T-cell (primary cell): ENCODE measurements at places on chromosomes 4 and X.
A peak's percentile ranks its signal among the peaks of the same experiment; 100 is the strongest.

DNA sequence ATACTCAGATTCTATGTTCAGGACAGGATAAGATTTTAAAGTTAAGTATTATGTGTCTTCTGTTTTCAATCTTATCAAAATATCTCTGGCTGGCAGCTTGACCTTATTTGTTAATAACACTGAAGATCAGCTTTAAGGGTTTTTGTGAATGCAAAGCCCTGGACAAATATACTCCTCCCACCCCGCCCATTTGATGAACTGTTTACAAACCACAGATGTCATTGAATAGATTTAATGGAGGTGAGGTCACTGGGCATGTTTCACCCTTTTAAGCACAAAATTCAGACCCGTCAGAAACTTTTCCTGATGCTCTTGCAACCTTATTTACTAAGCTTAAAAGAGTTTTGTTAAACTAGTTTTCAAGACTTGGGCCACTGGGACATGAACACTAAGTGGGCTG is 10.1 kb upstream of the CXCL8 start:
- no peak overlapping the region for H3K27ac ChIP-seq
- no peak for DNase-seq
- H3K4me3 ChIP-seq, result no peak overlapping the region
- H3K36me3 ChIP-seq, result no peaks in the 10 kb centered on the region

- H3K27ac ChIP-seq, result no peak within 1 kb of the TSS
- DNase-seq, result no peak
- H3K27me3 ChIP-seq, result peaks cover 21% of the 10 kb centered on the region
- H3K4me3 ChIP-seq, result peak within 1 kb of the TSS; percentile 19
Measured at GRCh38 chr4:72568959-72569718, at the start of gene ADAMTS3. ADAMTS3 (minus strand) TSS chr4:72569221; CDS start chr4:72568762, 459 bp downstream.

- H3K4me1 ChIP-seq, result no peaks in the 10 kb centered on the region
- H3K4me3 ChIP-seq, result peak overlapping the region; percentile 53
- peak overlapping the region; percentile 41 for H3K27ac ChIP-seq
- H3K36me3 ChIP-seq, result no peaks in the 10 kb centered on the region
- peak; percentile 39 for DNase-seq
- no peaks in the 10 kb centered on the region for H3K27me3 ChIP-seq
Measured at GRCh38 chrX:150897421-150898320, 797 bp downstream of the CD99L2 start.

GRCh38 chr4:15893962-15894361 is 44.6 kb downstream of the FGFBP1 start:
- H3K27me3 ChIP-seq, result peaks cover 2% of the 10 kb centered on the region
- H3K36me3 ChIP-seq, result no peaks in the 10 kb centered on the region
- H3K4me3 ChIP-seq, result no peak overlapping the region
- no peaks in the 10 kb centered on the region for H3K4me1 ChIP-seq
- no peak for DNase-seq

- H3K4me1 ChIP-seq, result no peaks in the 10 kb centered on the region
- no peaks in the 10 kb centered on the region for H3K36me3 ChIP-seq
- no peaks in the 10 kb centered on the region for H3K27me3 ChIP-seq
- H3K27ac ChIP-seq, result no peak overlapping the region
Measured at GRCh38 chrX:111483135-111483534, 28.3 kb upstream of the SERTM2 start.

DNA sequence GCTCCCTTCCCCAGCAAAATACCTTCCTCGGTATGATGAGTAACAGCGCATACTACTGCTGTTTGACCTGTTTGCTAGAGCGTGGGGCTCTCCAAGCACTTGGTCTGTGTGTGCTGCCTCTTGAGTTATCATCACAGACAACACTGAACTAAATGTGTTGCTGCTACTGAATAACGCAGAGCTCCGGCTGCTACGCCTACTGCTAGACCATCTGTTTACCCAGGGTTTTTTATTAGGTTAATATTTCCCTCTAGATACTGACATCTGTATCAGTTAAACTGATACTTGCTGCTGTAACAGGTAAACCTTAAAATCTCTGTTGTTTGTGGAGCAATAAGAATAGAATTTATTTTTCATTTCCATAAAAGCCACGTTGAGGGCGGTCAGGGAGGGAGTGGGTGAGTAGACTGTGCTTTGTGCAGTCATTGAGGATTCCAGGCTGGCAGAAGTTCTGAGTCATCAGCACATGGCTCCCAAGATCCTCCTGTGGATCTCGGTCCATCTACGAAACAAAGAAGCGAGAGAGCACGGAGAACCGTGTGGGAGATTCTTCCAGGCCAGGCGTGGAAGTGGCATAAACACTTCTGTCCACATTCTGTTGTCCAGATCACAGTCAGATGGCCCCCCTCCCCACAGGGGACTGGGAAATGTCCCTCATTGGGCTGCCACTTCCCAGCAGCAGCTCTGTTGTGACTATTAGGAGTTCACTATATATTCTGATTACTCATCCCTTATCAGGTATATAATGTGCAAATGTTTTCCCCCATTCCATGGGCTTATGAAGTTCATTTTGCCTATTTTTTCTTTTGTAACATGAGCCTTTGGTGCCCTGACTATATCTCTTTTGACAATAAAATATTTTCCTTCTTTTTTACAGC is 14.1 kb downstream of the GRK4 start:
- H3K27me3 ChIP-seq, result peaks cover 4% of the 10 kb centered on the region
- H3K4me3 ChIP-seq, result no peak overlapping the region
- no peak overlapping the region for H3K27ac ChIP-seq
- H3K4me1 ChIP-seq, result no peaks in the 10 kb centered on the region
- H3K36me3 ChIP-seq, result no peaks in the 10 kb centered on the region

DNA sequence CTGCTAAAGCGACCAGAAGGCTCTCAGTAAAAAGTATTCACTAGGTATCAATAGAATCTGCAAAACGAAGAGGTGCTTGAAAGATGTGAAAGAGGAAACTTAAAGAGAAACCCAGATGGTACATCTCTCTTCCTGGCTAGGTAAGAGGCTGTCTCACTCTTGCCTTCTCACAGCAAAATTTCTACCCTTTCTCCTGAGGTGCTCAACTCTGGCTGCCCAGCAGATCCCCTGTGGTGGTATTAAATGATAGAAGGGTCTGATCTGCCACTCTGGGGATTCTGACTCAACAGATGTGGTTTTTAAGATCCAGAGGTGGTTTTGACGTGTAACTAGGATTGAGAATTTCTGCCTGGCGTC is 14.9 kb upstream of the TSPAN5 start:
- DNase-seq, result no peak
- no peaks in the 10 kb centered on the region for H3K27me3 ChIP-seq
- no peak overlapping the region for H3K4me3 ChIP-seq
- H3K4me1 ChIP-seq, result no peaks in the 10 kb centered on the region
- no peaks in the 10 kb centered on the region for H3K36me3 ChIP-seq

- H3K27me3 ChIP-seq, result no peaks in the 10 kb centered on the region
- H3K4me3 ChIP-seq, result no peak overlapping the region
- no peaks in the 10 kb centered on the region for H3K4me1 ChIP-seq
Measured at GRCh38 chr4:31104043-31104442, 383.9 kb downstream of the PCDH7 start.

- H3K27me3 ChIP-seq, result no peaks in the 10 kb centered on the region
- no peak for DNase-seq
- H3K4me1 ChIP-seq, result no peaks in the 10 kb centered on the region
- no peak overlapping the region for H3K4me3 ChIP-seq
- H3K27ac ChIP-seq, result no peak overlapping the region
Measured at GRCh38 chrX:120794525-120794975, 81.1 kb downstream of the CT47B1 start.

DNA sequence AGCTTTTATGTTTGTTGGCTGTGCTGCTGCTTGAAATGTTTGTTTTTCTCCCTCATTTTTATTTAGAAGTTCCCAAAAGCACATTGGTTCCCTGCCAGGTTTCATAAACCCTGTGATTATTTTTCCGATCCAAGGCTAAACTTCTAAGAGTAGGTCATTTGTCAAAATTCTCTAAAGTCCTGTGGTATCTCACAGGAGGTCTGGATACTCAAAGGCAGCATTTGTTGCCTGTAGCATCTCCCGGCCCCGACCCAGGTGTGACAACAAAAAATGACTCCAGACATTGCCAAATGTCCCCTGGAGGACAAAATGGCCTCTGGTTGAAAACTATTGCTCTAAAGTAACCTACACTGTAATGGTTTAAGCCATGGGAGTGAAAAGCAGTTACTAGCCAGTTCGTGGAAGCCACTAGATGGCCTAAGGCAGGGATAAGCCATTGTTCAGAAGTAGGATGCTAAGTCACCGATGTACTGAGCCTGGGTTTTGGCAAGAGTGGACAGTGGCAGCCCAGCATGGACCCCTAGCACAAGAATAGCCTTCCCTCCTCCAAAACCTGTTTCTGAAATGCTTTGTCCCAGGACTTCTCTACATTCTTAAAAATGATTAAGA is 256.1 kb downstream of the THOC2 start:
- no peak overlapping the region for H3K4me3 ChIP-seq
- no peaks in the 10 kb centered on the region for H3K36me3 ChIP-seq
- no peaks in the 10 kb centered on the region for H3K4me1 ChIP-seq
- H3K27me3 ChIP-seq, result no peaks in the 10 kb centered on the region
- no peak overlapping the region for H3K27ac ChIP-seq
- no peak for DNase-seq

- H3K36me3 ChIP-seq, result no peaks in the 10 kb centered on the region
- no peak within 1 kb of the TSS for H3K27ac ChIP-seq
- H3K27me3 ChIP-seq, result no peaks in the 10 kb centered on the region
Measured at GRCh38 chrX:154295664-154296310, at the start of gene TKTL1. TKTL1 (plus strand) TSS chrX:154295795; CDS start chrX:154295860, 65 bp downstream.

GRCh38 chr4:185209031-185209851 is at the start of gene SNX25:
SNX25 (plus strand) TSS chr4:185209598; CDS start chr4:185209827, 229 bp downstream.
- peak within 1 kb of the TSS; percentile 61 for H3K4me3 ChIP-seq
- H3K4me1 ChIP-seq, result peaks cover 16% of the 10 kb centered on the region
- no peaks in the 10 kb centered on the region for H3K27me3 ChIP-seq
- peak; percentile 72 for DNase-seq
- peak within 1 kb of the TSS; percentile 35 for H3K27ac ChIP-seq
- no peaks in the 10 kb centered on the region for H3K36me3 ChIP-seq

DNA sequence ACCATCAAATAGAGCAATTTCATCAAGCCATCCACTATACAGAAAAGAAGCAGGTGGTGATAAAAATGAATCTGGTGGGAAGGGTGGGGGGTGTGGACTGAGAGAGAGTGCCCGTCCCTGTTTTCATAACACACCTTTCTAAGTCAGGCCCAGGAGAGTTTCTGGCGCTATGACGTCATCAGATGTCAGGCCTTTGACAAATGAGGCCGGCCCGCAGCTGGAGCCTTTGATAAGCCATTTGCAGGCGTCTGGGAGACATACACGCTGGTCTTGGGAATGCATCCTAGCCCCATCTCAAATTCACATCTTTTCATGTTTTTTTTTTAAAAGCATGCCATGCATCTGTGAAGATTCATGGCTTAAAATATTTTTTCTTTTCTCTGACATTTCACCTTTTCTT is 404.5 kb downstream of the BCOR start:
- no peak overlapping the region for H3K4me3 ChIP-seq
- H3K27ac ChIP-seq, result no peak overlapping the region
- DNase-seq, result no peak
- no peaks in the 10 kb centered on the region for H3K27me3 ChIP-seq
- no peaks in the 10 kb centered on the region for H3K36me3 ChIP-seq

GRCh38 chr4:1061056-1061700 is 49.8 kb downstream of the FGFRL1 start:
- H3K4me3 ChIP-seq, result no peak overlapping the region
- no peaks in the 10 kb centered on the region for H3K4me1 ChIP-seq
- no peak overlapping the region for H3K27ac ChIP-seq

DNA sequence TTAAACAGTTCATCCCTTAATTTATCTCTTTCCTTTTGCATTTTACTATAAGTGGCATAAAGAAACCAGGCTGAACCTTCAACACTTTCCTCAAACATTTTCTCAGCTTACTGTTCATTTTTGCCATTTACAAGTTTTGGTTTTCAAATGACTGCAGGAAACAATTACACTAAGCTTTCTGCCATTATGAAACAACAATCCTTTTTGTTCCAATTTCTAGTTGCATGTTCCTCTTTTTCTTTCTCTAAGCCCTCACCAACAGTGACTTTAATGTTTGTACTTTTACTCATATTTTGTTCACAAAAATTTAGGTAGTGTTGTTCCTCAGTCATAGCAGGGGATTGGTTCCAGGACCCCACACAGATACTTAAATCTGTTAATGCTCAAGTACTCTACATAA is 1526.1 kb downstream of the STIM2 start:
- no peak overlapping the region for H3K4me3 ChIP-seq
- no peak for DNase-seq
- no peaks in the 10 kb centered on the region for H3K27me3 ChIP-seq
- no peak overlapping the region for H3K27ac ChIP-seq
- no peaks in the 10 kb centered on the region for H3K4me1 ChIP-seq
- no peaks in the 10 kb centered on the region for H3K36me3 ChIP-seq

- no peak overlapping the region for H3K4me3 ChIP-seq
- no peaks in the 10 kb centered on the region for H3K4me1 ChIP-seq
- H3K27ac ChIP-seq, result no peak overlapping the region
- DNase-seq, result no peak
- H3K27me3 ChIP-seq, result no peaks in the 10 kb centered on the region
Measured at GRCh38 chr4:35644591-35644990, 599.7 kb downstream of the ARAP2 start.

DNA sequence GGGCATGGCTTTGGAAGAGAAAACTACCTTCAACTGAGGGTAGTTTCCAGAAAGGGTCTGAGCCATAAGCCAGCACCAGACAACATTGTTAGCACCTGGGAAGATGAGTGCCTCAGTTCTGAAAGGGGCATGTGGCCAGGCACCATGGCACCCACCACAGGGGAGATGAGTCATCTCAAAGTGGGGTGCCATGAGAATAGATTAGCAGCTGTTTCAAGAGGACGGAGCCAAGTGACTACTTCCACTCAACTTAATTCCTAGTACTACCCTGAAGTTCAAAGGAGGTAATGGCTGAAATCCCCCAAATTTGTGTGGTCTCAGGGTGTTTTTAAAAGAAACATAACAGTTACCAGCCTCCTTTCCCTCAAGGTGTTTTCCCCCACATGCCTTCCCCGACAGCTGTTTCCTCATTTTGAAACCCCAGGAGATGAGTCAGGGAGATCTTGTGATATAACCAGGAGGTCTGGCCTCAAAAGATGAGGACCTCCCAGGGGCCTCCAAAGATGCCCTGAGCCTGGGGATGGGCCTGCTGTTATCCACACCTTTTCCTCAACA is 27.8 kb upstream of the FTHL17 start:
- H3K27ac ChIP-seq, result no peak overlapping the region
- H3K36me3 ChIP-seq, result no peaks in the 10 kb centered on the region

- H3K27me3 ChIP-seq, result no peaks in the 10 kb centered on the region
- no peak for DNase-seq
- H3K27ac ChIP-seq, result no peak overlapping the region
- H3K4me1 ChIP-seq, result no peaks in the 10 kb centered on the region
- no peaks in the 10 kb centered on the region for H3K36me3 ChIP-seq
Measured at GRCh38 chrX:84168095-84168494, 19.9 kb downstream of the RPS6KA6 start.

- no peaks in the 10 kb centered on the region for H3K4me1 ChIP-seq
- no peak overlapping the region for H3K27ac ChIP-seq
- no peak overlapping the region for H3K4me3 ChIP-seq
Measured at GRCh38 chrX:34849371-34849770, 93.2 kb upstream of the FAM47B start.

DNA sequence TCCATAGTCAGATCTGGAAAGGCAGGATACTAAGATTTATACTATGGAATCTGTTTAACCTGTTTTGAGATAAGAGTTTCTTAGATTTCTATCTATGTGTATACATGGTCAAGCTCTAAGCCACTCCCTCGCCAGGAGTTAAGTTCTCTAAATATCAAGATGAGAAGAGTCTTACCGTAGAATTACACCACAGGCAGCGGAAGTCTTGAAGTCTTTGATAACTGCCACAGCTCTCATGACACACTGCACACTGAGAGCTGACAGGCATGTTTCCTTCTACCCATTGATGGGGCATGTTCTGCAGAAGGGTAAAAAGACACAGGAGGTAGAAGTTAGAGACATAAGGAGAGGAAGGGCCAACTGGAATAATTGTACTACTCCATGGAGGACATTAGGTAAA is 67.7 kb downstream of the DGKK start:
- no peaks in the 10 kb centered on the region for H3K36me3 ChIP-seq
- no peak overlapping the region for H3K27ac ChIP-seq
- H3K4me3 ChIP-seq, result no peak overlapping the region
- no peaks in the 10 kb centered on the region for H3K27me3 ChIP-seq
